ENCODE measurements at places on chromosomes 4 and X. TPM values are rescaled to one million over a fixed set of nuclear protein-coding genes. Genes with fewer than 3 reads are reported as not detected.

EGF gene
- 0.87 TPM for total RNA-seq

GPRASP1 gene
- 3.6 TPM for total RNA-seq

DNA sequence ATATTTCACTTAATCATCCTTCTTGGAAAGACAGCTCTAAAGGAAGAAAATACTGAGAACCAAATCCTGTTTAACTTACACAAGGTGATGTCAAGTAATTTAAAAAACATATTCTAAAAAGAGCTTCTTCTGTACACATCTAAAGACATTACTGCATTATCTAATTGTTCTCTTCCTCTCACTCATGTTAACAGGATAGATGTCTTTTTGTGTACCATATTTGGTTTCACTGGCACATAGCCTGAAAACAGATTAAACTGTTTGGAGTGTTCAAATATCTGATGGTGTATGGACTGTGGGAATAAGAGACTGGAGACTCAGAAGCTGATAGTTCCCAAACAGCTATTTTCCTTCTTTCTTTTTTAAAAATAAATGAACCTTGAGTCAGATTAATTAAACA lies 213.3 kb upstream of the MAB21L2 start:
- no peaks in the 10 kb centered on the region for H3K36me3 ChIP-seq
- no peaks in the 10 kb centered on the region for H3K27me3 ChIP-seq
- H3K4me1 ChIP-seq = peaks cover 7% of the 10 kb centered on the region
- no peak for DNase-seq

DNA sequence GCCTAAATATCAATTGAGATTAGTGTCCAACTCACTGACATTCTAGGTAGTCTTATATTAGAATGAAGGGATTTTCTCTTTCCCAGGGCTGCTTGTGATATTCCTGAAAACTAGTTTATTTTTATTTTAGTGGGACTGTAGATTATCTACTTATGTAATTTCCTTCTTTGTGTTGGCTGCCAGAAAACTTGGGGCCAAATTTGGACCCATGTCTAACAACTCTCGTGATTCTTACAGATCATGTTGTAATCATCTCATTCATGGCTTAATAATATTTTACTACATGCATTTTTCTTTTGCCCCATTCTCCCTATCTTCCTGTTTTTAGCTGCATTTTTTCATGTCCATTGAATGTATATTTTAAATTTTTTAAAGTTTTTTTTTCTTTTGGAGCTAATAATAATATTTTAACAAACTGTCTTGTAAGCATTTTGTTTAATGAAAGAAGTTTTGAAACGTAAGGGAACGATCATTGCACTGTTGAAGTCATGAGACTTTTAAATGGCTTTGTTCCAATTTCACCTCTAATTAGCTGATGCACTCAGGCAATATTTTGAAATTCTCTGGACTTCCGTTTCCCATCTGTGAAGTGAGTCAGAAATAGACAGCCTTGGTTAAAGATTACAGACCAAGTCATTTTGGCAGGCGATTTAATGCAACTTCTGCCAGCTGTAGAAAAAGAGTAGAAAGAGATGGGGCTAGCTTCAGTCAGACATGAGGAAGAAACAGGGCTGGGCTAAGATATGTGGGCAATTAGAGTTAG lies 14.3 kb upstream of the TDO2 start:
- peaks cover 15% of the 10 kb centered on the region for H3K4me1 ChIP-seq
- H3K4me3 ChIP-seq = no peak overlapping the region
- DNase-seq = no peak

GRCh38 chr4:147777456-147778091 lies 45.7 kb downstream of the ARHGAP10 start:
- no peaks in the 10 kb centered on the region for H3K36me3 ChIP-seq
- H3K4me3 ChIP-seq = no peak overlapping the region
- peaks cover 100% of the 10 kb centered on the region for H3K4me1 ChIP-seq

S100G gene
- not detected for total RNA-seq

GRCh38 chr4:8252301-8253173 lies 17.0 kb upstream of the HTRA3 start:
- H3K4me3 ChIP-seq = no peak overlapping the region
- no peak overlapping the region for H3K27ac ChIP-seq
- no peaks in the 10 kb centered on the region for H3K36me3 ChIP-seq

GRCh38 chr4:155751569-155751968 lies 7.3 kb upstream of the GUCY1B1 start:
- no peaks in the 10 kb centered on the region for H3K4me1 ChIP-seq
- H3K36me3 ChIP-seq = no peaks in the 10 kb centered on the region
- no peak for DNase-seq
- H3K27ac ChIP-seq = no peak overlapping the region
- no peaks in the 10 kb centered on the region for H3K27me3 ChIP-seq

- H3K4me3 ChIP-seq = no peak overlapping the region
- no peaks in the 10 kb centered on the region for H3K4me1 ChIP-seq
- H3K27me3 ChIP-seq = no peaks in the 10 kb centered on the region
- no peak overlapping the region for H3K27ac ChIP-seq
- no peaks in the 10 kb centered on the region for H3K36me3 ChIP-seq
These were observed 12.5 kb downstream of the ATP11C start for GRCh38 chrX:139920316-139920715.

DNA sequence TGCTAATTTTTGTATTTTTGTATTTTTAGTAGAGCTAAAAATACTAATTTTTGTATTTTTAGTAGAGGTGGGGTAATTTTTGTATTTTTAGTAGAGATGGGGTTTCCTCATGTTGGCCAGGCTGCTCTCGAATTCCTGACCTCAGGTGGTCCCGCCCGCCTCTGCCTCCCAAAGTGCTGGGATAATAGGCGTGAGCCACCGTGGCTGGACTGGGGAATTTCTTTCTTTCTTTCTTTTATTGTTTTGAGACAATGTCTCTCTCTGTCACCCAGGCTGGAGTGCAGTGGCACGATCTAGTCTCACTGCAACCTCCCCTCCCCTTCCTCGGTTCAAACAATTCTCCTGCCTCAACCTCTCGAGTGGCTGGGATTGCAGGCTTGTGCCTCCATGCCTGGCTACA lies 83.0 kb downstream of the FAM193A start:
- peaks cover 51% of the 10 kb centered on the region for H3K4me1 ChIP-seq
- H3K36me3 ChIP-seq = no peaks in the 10 kb centered on the region
- H3K27me3 ChIP-seq = no peaks in the 10 kb centered on the region
- H3K4me3 ChIP-seq = no peak overlapping the region
- no peak for DNase-seq

- H3K27me3 ChIP-seq = no peaks in the 10 kb centered on the region
- peak overlapping the region; percentile 26 for H3K4me3 ChIP-seq
- peak overlapping the region; percentile 94 for H3K27ac ChIP-seq
- DNase-seq = no peak
- peaks cover 62% of the 10 kb centered on the region for H3K4me1 ChIP-seq
- H3K36me3 ChIP-seq = peaks cover 16% of the 10 kb centered on the region
These were observed 15.6 kb downstream of the SCARB2 start for GRCh38 chr4:76197971-76198410.

- no peak overlapping the region for H3K4me3 ChIP-seq
- no peaks in the 10 kb centered on the region for H3K36me3 ChIP-seq
- peaks cover 41% of the 10 kb centered on the region for H3K4me1 ChIP-seq
- H3K27ac ChIP-seq = no peak overlapping the region
- no peak for DNase-seq
These were observed 86.0 kb downstream of the PCYT1B start for GRCh38 chrX:24561121-24561520.

SLC7A11 gene
- total RNA-seq = 5.6 TPM

GRCh38 chrX:143121477-143121876 lies 95.7 kb downstream of the SPANXN4 start:
- H3K27ac ChIP-seq = no peak overlapping the region
- H3K27me3 ChIP-seq = no peaks in the 10 kb centered on the region
- no peak overlapping the region for H3K4me3 ChIP-seq
- no peaks in the 10 kb centered on the region for H3K4me1 ChIP-seq
- no peaks in the 10 kb centered on the region for H3K36me3 ChIP-seq
- DNase-seq = no peak

GRCh38 chr4:173332963-173333657 lies 1.0 kb downstream of the HMGB2 start:
- H3K27ac ChIP-seq = peak overlapping the region; percentile 92
- DNase-seq = no peak
- no peaks in the 10 kb centered on the region for H3K27me3 ChIP-seq

DNA sequence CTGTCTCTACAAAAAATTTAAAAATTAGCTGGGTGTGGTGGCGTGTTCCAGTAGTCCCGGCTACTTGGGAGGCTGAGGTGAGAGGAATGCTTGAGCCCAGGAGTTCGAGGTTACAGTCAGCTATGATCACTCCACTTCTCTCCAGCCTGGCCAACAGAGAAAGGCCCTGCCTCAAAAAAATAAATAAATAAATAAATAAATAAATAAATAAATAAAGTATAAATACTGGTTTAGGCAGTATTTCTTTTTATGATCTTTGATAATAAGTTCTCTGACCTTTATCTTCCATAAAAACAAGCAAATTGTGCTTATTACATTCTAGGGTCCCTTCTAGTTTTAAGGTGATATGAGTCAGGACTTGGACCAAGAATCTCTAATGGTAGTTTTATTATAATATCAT lies 320.3 kb downstream of the PCDH19 start:
- peaks cover 7% of the 10 kb centered on the region for H3K4me1 ChIP-seq
- no peak for DNase-seq
- H3K27ac ChIP-seq = no peak overlapping the region
- H3K27me3 ChIP-seq = no peaks in the 10 kb centered on the region
- no peak overlapping the region for H3K4me3 ChIP-seq
- H3K36me3 ChIP-seq = peaks cover 6% of the 10 kb centered on the region

- no peak for DNase-seq
- peaks cover 8% of the 10 kb centered on the region for H3K4me1 ChIP-seq
- no peaks in the 10 kb centered on the region for H3K27me3 ChIP-seq
- H3K27ac ChIP-seq = no peak overlapping the region
These were observed 571.5 kb upstream of the TENM3 start for GRCh38 chr4:181671672-181672071.

DNA sequence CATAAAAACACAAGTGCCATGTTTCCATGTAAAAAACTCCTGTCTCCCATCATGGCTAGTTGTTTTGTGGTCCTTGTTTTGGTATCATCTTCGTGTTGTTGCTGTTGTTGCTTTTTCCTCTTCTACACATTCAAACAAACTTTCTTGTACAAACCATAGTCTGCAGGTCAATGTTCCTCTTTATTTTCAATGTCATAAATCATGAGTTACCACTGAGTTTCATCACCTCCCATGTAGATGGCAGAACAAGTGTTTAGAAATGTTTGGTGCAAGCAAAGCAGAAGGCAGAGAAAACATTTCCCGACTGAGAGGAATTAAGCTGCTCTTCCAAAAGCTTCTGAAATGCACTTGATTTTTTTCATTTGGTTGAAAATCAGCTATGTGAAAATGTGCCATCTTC lies 166.0 kb downstream of the ANTXR2 start:
- H3K36me3 ChIP-seq = peaks cover 14% of the 10 kb centered on the region
- H3K27me3 ChIP-seq = no peaks in the 10 kb centered on the region
- no peak for DNase-seq
- no peaks in the 10 kb centered on the region for H3K4me1 ChIP-seq
- no peak overlapping the region for H3K27ac ChIP-seq

DNA sequence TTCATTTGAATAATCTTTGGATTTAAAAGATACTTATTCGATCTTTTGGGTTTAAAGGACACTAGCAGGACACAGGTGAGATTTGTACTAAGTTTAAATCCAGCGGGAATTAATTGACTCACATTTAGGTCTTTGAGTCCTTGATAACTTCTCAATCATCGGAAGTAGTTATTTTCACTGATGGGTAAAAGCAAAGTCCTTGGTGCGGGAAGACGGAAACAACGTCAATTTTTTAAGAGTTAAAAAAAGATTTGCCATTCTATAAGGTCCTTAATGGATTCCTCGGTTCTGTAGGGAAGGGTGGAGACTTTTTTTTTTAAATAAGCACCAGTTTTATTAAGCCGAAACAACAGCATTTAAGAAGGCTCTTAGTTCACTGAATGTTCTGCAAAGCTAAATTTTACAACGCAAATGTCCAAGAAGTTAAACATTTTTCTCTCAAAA lies 2.9 kb downstream of the TMSB4X start:
- H3K4me3 ChIP-seq = peak overlapping the region; percentile 86
- peak overlapping the region; percentile 94 for H3K27ac ChIP-seq
- DNase-seq = no peak
- no peaks in the 10 kb centered on the region for H3K27me3 ChIP-seq
- H3K36me3 ChIP-seq = peaks cover 23% of the 10 kb centered on the region
- peaks cover 35% of the 10 kb centered on the region for H3K4me1 ChIP-seq

GRCh38 chr4:31234901-31235300 lies 514.7 kb downstream of the PCDH7 start:
- no peaks in the 10 kb centered on the region for H3K36me3 ChIP-seq
- peaks cover 4% of the 10 kb centered on the region for H3K4me1 ChIP-seq

SPATA18 gene
- total RNA-seq = 18.6 TPM

DNA sequence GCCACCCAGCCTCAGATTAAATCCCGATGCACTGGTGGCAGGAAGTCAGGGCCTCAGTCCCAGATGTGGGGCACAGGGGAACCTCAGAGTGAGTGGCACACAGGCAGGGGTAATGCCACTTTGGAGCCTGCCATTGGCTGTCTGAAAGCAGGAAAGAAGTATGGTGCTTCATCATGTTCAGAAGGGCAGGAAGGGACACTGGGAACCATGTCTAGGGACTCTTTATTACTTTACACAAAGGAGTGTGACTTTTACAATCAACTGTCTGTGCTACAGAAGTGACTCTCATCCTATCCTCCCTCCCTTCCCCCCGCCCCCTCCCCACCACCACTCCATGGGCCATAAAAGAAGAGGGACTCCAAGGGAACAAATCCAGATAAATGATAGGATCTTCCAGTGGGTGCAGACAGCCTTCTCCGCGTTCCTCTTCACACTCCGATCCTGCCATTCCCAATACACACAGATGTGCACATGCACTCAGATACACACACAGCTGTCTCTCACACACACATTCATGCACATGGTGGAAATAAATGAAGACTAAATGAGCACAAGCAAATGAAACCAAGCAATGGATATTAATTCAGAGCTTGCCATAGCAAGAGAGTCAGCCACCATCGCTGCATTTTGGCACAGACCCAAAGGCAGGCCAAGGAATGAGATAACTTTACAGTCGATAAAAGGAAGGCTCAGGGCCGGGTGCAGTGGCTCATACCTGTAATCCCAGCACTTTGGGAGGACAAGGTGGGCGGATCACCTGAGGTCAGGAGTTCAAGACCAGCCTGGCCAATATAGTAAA lies 2.5 kb upstream of the TMEM154 start:
- DNase-seq = no peak
- H3K36me3 ChIP-seq = no peaks in the 10 kb centered on the region
- peaks cover 2% of the 10 kb centered on the region for H3K27me3 ChIP-seq
- peaks cover 14% of the 10 kb centered on the region for H3K4me1 ChIP-seq

DNA sequence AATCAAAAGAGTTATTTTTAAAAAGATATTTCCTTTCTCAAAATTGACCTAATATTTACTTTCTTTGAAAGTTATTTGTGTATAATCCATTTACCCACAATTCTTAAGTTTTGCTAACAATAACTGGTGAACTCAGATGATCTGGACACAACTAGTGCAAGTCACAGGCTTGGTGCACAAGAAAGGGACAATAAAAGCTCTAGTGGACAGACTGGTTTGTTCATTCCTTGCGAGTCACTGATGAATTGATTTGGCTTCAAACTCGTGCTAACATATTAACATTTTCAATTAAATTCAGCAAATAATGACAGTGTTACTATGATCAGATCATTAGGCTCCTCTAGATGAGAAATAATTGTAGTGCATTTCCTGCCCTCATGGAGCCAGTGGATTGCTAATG lies 169.2 kb downstream of the BMPR1B start:
- no peaks in the 10 kb centered on the region for H3K27me3 ChIP-seq
- H3K4me3 ChIP-seq = no peak overlapping the region
- no peak overlapping the region for H3K27ac ChIP-seq
- peaks cover 14% of the 10 kb centered on the region for H3K4me1 ChIP-seq
- no peaks in the 10 kb centered on the region for H3K36me3 ChIP-seq

DUSP21 gene
- not detected for total RNA-seq

F9 gene
- not detected for total RNA-seq

- H3K27ac ChIP-seq = no peak overlapping the region
- no peaks in the 10 kb centered on the region for H3K36me3 ChIP-seq
- H3K4me3 ChIP-seq = no peak overlapping the region
- peaks cover 10% of the 10 kb centered on the region for H3K4me1 ChIP-seq
- H3K27me3 ChIP-seq = peaks cover 27% of the 10 kb centered on the region
These were observed 4.8 kb upstream of the JCHAIN start for GRCh38 chr4:70671091-70671490.
